C1 segment of cervical spinal cord (tissue), 14 donors: ENCODE measurements at places on chromosomes 16 and 17.

DNA sequence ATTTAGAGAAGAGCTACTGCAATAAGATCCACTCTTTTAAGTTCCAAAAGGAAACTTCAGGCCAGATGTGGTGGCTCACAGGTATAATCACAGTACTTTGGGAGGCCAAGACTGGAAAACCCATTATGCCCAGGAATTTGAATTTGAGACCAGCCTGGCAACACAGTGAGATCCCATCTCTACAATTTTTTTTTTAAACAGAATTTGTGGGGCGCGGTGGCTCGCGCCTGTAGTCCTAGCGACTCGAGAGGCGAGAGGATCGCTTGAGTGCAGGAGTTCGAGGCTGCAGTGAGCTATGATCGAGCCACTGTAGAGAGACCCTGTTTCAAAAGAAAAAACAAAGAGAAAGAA lies 793 bp downstream of the COG7 start:
- DNase-seq = no peak

DNA sequence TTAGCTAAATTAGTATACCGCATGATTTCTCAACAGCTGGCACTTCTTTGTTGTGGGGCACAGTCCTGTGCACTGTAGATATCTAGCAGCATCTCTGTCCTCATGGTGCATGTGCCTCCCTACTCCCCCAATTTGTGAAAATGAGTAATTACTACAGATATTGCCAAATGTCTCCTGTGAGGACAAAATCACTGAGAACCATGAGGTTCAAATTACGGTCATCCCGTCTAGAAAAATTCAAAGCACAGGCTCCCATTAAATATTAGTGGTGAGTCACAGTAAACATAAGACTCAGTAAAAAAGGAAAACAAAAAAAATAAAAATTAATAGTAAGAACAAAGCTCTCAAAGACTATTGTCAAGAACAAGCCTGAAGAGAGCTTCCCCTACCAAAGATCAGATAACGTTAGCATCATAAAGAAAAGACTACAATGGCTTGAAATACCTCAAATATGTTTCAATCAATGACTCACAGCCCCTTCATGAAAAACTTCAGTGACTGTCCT lies 57.8 kb downstream of the STH start:
- DNase-seq = no peak

DNA sequence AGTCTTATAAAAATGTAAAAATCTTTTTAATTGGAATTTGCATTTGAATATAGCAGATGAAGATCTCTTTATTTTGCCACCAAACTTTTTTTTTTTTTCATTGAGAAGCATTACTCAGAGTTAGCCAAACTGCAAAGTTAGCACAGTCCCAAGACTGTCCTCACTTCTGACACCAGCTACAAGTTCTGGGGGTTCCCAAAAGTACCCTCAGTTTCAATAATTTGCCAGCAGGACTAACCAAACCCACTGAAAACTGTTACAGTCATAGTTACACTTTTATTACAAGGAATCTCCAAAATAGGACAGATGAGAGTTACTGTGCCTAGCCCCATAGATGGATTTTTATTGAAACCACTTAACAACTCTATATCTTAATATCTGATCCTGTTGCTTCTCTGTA lies 144.1 kb downstream of the CHD9 start:
- DNase-seq = no peak

DNA sequence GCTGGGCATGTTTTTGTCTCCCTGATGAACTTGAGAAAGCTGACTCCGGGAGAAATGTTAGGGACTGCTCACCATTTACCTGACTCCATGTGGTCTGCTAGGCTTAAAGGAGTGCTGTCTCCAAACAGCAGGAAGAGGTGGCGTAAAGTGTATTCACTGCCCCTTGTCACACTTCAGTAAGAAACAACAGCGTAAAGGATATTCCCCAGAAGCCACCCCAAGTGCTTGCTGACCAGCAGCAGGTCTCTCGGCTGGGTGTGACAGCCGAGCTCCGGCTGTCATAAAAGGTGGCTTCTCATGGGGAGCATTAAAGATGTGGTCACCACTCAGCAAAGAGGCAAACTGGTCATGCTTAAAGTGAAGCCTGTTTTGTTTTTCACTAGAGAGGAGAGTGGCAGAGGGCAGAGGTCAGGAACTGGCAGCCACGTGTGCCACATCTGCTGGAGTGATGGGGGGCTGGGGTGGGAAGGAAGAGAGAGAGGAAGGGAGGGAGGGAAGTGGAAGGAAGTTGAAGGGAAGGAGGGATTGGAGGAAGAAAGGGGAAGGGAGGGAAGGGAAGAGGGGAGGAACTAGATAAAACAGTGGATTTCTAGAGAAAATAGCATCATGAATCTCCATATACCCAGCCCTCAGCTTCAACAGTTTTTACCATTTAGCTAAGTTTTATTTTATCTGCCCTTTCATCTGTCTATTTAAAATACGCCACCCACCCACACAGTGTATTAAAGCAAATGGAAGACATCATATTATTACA lies 119.3 kb downstream of the CLEC16A start:
- DNase-seq = no peak

- no peak for DNase-seq
Measured at GRCh38 chr17:73380439-73381106, 68.8 kb upstream of the CDC42EP4 start.

DNA sequence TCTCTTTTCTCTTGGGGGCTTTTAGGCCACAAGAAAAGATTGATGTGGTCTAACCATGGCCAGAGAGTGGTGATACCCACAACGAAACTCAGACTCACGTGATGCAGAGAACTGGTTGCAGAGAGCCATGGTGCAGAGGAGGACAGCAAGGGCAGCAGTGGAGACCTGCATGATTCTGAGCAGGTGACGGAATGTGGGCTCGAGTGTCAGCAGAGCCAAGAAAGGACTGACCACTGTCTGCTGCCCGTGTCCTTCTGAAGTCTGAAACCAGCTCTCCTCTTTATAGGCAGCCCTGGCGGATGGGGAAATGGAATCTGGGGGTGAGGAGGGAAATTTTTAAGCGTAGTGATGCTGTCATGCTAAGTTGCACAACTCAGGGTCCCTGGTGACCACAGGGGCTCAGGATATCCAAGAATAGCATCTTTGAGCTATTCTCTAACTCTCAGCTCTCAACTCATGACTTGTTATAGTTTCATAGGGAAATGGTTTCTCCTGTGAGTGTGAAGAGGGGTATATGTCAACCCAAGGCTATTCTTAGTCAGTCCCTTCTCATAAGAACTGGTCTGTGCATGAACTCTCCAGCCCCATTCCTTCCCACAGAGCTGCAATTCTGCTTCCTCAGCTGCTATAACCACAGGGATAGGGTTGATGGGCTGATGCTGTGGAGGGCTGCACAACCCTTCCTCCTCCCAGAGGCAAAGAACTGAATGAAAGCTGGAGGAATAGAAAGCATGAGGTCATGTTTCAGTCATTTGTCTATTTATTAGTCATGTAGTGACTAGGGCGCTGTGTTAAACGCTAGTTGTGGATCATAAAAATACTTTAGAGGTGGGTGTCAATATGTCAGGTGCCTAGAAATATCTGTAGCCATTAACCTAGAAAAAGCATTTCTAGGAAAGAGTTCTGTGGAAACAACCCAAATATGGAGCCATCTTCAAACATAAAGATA lies at the start of gene CCL3:
Gene CCL3 (minus strand): TSS at position 256 of the 949 bp plus-strand sequence. CDS start 85 bp downstream, at position 171.
- DNase-seq = no peak

GRCh38 chr17:39352511-39352910 lies 48.9 kb downstream of the FBXL20 start:
- no peak for DNase-seq

DNA sequence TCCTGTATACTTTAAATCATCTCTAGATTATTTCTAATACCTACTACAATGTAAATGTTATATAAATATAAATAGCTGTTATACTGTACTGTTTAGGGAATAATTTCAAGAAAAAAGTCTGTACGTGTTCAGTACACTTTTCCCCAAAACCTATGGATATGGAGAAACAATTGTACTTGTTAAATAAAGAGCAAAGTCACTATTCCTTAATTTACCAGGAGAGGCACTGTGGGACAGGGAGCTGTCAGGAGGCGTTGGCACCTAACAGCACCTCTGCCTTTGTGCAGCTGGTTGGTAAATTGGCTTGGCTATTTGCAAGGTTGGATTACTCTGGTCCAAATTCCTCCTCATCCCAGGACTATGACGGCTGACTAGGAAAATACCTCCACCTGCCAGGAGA lies 28.0 kb downstream of the CRHR1 start:
- DNase-seq = no peak

- no peak for DNase-seq
Measured at GRCh38 chr16:80117556-80118130, 423.1 kb upstream of the DYNLRB2 start.

DNA sequence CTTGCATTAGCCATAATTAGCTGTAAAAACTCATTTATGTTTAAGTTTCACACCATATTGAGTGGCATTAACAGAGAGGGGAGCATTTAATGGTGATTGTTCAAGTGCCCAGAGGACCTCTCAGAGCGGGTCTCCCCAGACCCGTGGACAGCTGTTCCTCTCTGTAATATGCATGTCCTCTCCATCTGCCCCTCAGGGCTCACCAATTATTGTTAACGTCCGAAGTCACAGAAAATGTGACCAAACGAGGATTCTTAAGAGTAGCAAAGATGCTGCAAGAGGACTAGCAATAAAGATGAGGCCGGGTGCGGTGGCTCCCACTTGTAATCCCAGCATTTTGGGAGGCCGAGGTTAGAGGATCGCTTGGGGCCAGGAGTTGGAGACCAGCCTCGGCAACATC lies 130.2 kb downstream of the CPPED1 start:
- DNase-seq = no peak

DNA sequence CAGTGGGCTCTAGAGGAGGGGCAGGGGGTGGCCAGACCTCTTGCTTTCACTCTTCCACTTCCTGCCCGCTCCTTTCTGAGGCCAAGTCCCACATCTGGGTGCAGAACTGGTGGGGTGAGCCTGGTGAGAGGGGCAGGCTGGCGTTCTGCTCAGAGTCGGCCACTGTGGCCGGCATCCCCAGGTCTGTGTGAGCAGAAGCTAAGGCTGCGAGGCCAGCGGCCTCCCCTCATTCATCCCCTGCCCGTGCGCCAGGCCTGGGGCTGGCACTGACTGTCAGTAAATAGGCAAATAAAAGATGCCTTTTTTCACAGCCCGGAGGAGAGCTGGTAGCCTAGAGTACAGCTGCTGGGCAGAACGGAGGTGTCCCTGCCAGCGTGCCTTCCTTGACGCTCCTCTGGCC lies 1.2 kb downstream of the DEF8 start:
- DNase-seq = no peak
